Caudate nucleus (tissue), 63 donors: ENCODE measurements at places on chromosomes 5 and 9.

DNA sequence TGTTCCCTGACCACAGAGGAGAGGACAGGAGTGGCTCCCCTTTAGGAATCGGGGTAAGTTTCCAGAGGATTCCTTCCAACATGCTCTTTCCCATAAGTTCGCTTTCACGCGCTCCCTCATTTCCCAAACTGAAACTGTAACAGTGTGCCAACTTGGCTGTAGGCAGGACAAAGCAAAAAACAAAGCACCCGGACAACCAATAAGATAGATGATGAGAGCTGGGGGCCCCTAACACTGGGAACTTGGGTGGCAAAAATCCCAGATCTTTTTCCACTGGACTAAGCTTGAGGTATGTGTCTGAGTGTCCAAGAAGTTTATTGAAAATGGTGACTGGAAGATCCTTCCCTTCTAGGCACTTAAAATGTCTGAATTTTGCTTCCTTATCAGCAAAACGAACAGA lies 258.7 kb upstream of the IL12B start:
- no peak for DNase-seq

- no peak for DNase-seq
Observed at GRCh38 chr5:64318175-64318574, 152.5 kb downstream of the RNF180 start.

DNA sequence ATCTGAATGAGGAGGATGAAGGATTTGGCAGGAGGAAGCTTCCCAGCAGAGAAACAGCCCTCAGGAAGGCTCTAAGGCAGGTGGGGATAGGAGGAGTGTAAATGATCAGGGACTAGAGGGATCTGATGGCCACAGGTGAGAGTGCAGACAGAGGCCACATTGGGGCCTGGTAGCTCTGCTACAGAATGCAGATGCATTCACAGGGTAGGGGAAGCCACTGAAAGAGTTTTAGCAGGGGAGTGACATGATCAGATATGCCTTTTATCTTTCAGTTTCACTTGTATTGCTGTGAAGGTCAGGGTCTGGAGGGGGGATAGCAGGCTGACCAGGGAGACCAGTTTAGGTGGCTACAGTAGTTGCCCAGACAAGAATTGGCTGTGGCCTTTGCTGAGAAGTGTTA lies 3.0 kb downstream of the TXNDC15 start:
- no peak for DNase-seq

DNA sequence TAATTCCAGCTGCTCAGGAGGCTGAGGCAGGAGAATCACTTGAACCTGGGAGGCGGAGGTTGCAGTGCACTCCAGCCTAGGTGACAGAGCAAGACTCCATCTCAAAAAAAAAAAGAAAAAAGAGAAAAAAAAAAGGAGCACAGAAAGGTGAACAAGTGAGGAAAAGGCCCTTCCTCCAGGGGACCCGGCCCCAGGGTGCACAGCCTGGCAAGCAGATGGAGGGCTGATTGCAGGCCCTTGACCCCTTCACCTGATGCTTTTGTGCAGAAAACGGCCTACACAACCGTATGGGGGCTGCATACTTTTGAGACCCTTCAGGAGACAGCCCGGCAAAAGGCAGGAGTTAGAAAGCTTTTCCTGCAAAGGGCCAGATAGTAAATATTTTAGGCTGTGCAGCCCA lies 33.9 kb downstream of the HRH2 start:
- DNase-seq, result no peak

- DNase-seq, result no peak
Observed at GRCh38 chr5:96125231-96125891, 163.7 kb upstream of the ELL2 start.

- no peak for DNase-seq
Observed at GRCh38 chr5:84874196-84874595, 489.5 kb upstream of the EDIL3 start.

GRCh38 chr5:111153945-111154344 lies 61.8 kb downstream of the WDR36 start:
- DNase-seq, result no peak

DNA sequence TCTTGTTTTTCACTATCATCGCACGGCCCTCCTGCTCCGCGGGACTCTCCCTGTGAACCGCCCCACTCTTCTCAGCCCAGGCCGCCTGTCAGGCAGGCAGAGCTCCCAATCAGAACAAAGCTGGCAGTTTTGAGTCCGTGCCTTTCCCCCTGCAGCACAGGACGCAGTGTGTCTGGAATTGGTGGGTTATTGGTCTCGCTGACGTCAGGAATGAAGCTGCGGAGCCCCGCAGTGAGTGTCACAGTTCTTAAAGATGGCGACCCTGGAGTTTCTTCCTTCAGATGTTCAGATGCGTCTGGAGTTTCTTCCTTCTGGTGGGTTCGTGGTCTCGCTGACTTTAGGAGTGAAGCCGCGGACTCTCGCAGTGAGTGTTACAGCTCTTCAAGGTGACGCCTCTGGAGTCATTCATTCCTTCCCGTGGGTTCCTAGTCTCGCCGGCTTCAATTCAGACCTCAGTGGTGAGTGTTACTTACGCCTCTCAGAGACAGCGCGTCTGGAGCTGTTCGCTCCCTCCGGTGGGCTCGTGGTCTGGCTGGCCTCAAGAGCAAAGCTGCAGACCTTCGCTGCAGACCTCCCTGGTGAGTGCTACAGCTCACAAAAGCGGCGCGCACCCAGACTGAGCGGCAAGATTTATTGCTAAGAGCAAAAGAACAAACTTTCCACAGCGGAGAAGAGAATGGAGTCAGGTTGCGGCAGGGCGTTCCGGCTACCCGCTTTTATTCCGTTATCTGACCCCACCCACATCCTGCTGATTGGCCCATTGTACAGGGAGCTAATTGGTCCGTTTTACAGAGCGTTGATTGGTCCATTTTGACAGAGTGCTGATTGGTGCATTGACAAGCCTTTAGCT lies 7.4 kb downstream of the ZDHHC11B start:
- no peak for DNase-seq

GRCh38 chr9:78857373-78858225 lies 560.7 kb downstream of the PSAT1 start:
- no peak for DNase-seq

- no peak for DNase-seq
Observed at GRCh38 chr9:34490760-34491159, 32.0 kb downstream of the ENHO start.

DNA sequence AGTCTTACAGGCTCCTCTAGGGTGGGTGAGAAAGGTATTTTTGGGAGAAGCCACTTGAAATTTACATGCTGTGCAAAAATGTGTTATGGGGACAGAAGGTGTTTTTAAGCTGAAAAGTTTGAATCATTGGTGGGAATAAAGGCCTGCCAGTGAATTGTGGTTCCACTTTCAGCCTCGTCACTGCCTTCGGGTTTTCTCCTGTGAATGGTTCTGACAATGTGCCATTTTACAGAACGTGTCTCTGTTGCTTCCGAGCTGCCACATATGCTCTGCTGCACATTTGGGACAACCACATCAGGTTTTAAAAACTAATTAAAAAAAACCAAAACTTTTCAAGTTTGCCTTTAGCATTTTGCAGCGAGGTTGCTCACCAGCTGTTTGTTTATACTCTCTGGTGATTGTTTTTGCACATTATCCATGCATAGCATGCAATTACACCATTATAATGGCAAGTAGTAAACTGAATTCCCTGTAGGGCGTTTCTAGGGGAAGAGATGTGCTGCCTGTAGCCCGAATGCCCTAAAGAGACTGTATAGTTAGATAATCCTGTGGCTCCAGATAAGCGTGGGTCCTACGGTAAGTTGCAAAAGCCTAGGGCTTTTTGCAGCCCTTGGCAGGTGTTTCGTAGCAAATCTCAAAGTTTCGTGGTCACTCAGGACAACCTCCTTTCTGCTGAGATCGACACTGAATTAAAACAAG lies 40.1 kb upstream of the SUB1 start:
- DNase-seq, result no peak

DNA sequence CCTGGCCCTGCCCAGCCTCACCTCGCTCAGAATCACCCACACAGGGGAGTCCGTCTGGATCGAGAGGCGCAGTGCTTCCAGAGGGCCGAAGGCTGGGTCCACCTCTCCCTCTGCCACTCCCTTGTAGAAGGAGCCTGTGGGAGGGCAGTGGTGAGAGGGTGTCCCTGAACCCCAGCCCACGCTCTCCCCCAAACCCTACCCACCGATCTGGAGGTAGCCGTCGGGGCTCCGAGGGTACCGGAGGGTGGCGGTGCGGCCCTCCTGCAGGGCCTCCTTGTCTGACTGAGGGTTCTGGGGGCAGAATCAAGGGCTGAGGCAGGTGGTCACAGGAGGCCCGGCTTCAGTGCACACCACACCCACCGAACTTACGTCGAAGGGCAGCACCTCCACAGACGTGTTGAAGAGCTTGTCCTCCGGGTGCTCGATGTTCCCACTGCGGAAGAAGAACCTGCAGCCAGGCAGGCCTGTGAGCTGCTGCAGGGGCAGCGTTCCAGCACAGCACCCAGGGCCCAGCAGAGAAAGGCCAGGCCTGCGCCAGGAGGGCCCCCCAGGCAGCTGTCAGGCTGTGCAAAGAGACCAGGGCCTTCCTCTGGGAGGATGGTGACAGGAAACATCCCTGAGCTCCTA lies 4.5 kb downstream of the LTC4S start:
- no peak for DNase-seq

DNA sequence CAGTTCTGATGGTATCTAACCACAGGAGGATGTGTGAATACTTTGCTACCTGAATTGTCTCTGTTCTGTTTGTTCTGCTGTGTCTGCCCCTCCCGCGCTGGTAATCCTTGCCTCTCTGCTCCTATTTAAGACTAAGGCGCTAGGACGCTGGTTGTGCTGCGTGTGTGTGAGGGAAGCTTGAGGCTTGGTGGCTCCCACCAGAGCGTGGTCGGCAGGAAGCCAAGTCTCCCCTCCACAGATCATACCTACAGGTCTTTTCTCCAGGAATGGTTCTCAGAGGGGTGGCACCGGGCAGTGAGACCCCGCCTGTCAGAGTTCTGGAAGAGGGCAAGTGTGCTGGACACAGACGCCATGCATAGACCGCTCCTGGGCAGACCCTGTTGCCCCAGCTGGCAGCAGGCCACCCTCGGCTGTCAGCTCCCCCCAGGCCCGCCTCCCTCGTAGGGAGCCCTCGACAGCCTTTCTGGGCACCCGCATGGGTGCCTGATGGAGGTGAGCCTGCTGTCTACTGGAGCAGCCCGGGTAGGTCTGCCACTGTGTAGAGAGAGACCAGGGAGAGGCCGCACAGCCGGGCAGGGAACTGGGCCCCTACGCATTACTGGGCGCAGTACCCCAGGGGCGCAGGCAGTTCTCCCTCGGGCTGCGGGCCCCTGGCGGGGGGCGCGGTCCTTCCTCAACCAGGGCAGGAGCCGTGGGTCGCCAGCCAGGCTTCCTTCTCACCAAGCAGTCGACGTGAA lies 53.4 kb upstream of the ROR2 start:
- DNase-seq, result no peak

- no peak for DNase-seq
Observed at GRCh38 chr5:93676704-93677103, 64.7 kb downstream of the POU5F2 start.

GRCh38 chr9:125850763-125851162 lies 103.6 kb downstream of the PBX3 start:
- no peak for DNase-seq

GRCh38 chr5:60929024-60929423 lies 15.8 kb downstream of the ERCC8 start:
- DNase-seq, result no peak

DNA sequence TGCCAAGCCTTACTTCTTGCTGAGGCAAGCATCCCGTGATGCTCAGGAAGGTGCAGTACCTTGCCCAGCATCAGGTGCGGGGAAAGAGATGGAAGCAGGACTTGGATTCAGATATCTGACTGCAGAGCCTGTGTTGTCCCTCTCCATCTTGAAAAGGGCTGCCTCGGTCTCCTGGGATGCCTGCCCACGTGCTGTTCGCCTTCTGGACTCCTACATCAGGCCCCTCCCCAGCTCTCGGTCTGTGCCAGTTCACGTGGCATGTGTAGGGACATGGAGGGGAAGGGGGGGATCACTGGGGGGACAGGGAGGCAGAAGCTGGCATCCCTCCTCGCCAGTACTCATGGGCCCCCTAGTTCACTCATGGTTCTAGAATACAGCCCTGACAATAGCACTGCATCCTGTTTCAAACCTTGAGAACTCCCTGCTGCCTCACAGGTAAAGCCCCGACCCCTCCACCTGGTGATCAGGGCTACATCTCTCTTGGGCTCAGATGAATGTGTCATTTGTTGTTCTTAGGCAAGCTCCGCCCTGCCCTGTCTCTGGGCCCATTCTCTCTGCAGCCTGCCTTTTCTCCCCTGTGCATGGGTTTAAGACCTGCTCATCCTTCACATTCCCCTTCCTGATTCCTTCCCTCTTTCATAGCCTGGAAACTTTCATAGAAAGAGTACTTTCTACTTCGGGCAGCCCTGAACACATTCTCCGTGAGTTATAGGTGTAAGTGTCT lies 38.9 kb upstream of the SLC25A51 start:
- no peak for DNase-seq

- no peak for DNase-seq
Observed at GRCh38 chr5:80955082-80955590, 5.0 kb upstream of the RASGRF2 start.

GRCh38 chr9:38259519-38260218 lies 132.8 kb upstream of the ALDH1B1 start:
- DNase-seq, result no peak

DNA sequence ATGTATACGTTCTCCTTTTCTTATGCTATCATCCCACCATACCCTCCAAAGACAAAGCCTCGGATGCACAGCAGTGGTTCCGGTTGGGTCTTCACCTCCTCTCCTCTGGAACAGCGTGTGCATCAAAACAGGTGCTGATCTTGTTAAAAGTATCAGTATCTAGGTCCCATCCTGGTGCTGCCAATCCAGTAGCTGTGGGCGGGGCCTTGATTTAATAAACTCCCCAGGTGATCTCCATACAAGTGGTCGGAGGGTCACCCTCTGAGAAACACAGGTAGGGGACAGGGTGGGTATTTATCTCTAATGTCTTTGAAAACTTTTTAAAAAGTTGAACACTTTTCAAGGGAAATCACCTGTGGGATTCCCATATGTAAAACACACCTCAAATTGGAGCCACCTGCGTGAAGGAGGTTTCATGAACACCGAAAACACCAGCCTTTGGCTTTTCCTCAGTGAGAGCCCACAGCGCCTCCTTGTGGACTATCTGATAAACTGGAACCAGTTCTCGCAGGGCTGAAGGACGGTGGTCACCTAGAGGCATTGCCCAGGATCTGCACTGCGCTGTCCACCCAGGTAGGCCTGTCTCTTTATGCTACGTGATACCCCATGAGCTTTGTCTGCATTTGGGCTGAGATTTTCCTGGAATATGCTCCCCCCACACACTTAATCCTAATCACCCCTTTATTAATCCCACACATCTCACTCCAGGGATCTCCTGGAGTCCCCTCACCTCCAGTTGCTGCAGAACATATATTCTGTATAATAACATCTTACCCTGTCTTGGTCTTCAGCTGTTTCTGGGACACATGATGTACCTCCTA lies 80.5 kb upstream of the EPB41L4B start:
- no peak for DNase-seq
